ENCODE measurements at places on chromosomes 1 and 21.

DNA sequence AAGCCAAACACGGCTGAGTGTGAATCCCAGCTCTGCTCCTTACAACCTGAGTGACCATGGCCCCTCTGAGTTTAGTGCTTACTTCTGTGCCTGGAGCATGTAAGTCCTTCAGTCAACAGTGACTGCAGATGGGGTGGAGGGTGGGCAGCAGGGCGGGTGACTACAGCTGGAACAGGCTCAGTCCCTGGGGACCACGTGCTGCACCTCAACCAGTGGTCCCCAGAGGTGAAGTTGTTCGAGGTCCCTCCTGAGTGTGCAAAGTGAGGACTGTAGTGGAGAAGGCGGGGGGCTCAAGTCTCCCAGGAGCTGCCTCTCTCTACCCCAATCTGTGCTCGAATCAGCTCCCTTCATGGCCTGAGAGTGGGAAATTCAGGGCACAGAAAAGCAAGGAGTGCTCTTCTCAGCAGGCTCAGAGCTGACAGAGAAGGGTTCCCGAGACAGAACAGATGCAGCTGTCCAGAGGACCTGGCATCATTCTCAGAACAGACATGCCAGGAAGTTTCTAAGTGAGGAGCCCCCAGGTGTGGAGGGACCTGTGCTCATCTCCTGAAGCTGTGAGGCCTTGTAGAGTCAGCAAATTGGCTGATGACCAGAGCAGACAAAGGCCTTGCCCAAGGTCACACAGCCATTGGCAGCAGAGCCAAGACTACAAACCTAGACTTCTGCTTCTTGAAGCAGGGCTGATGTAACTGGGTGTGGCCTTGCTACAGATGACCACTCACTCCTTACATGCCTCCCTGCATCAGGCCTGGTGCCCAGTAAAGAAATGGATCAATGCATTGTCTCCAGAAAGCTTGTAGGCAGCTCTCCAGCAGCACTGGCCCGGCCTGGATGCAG, 61.7 kb upstream of the EDN2 start:
- DNase-seq, result no peak

- no peak for DNase-seq
These were observed 39.3 kb upstream of the TENT5C start for GRCh38 chr1:117566556-117566955.

- DNase-seq, result no peak
These were observed 711.1 kb upstream of the CHRM3 start for GRCh38 chr1:238675221-238675620.

- no peak for DNase-seq
These were observed 108.0 kb upstream of the ADAR start for GRCh38 chr1:154716011-154716410.

DNA sequence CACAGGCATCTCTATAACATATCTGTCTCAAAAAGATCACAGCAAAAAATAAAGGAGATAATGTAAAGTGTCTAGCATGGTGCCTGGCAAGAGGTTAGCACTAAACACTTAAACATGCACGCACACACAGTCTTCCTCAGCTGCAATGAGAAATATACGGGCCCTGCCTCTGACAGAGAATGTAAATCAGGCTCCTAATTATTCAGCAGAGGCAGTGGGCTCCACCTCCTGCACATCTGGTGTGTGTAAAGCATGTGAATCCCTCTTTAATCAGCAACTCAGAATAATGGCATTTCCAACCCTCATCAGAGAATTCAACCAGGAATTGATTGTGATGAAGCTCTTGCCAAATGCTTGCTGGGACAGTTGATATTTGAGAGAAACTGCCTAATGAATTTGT, 85.6 kb upstream of the KCNA3 start:
- no peak for DNase-seq

- DNase-seq, result no peak
These were observed 144.2 kb downstream of the PTPRU start for GRCh38 chr1:29380532-29380931.

- no peak for DNase-seq
These were observed 181.6 kb downstream of the ZNF326 start for GRCh38 chr1:90176530-90176929.

DNA sequence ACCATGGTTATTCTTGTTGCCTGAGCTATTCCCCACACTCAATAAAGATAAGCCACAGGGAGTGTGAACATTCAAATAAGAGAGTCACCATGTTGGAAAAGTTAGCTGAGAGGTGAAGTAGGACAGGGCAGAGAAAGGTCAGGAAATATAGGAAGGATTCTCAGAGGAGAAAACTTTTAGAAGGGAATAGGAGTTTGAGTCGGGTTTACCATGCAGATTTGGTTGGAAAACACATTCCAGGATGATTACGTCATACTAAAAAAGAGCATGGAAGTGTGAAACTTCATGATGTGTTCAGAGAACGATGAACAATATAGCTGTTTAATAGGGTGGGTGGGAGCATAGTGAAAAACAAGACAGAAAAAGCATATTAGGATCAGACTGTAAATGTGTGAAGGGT, 1125.3 kb upstream of the ADGRL2 start:
- DNase-seq, result no peak

- DNase-seq, result no peak
These were observed 6.9 kb upstream of the SPOCD1 start for GRCh38 chr1:31822766-31823165.

DNA sequence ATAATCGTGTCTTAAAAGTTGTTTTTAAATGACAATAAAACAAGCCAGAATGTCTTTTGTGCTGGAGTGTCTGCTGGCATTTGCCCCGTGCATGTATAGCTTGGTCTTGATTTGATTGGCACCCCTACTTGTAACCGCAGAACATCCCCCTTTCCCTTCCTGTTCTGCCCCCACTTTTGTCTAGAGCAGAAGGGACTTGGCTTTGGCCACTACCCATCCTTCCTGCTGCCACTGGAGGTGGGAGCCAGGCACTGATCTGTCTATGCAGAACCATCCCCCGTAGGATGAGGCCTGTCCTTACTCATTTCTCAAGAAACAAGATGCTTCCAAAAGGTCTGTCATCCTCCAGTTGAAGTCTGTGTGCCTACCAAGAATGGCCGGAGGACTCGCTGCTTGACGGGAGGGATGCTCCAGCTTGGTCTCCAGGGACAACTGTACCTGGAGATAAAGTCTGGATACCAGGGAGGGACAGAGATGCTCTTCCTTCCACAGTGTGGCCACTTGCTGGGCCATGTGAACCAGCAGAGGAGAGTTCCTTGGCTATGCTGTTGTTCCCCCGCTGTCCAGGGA, 1.1 kb upstream of the SLC27A3 start:
- no peak for DNase-seq

DNA sequence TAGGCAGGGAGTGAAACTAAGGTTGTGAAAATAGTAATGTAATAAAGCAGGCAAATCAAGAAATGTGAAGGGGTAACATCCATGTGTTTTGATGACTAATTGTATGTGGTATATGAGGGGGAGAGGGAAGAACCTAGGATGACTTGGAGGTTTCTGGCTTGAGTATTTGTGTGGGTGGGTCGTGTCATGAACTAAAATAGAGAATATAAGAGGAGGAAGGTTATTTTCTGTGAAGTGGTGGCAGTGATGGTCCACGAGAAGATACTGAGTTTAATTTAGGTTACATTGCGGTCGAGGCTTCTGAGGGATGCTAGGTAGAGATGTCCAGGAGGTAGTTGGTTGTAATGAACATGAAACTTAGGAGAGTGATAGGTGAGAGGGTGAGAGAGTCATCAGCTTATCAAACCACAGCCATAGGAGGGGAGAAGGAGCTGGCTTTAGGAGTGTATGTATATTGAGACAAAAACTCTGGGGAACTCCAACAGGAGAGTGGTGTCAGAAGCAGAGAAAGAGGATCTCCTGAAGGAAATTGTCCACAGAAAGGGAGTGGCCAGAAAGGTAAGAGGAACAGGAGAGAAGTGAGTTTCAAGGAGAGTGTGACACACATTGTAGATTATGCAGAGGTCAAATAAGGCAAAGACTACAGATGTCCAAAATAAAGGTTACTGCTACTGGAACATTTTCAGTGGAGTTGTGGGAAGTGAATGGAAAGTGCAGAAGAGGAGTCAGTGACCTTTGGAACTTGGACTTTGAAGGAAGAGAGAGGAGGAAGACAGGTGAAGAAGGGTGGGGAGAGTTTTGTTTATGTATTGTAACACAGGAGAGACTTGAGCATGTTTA, 89.0 kb upstream of the MACF1 start:
- no peak for DNase-seq

DNA sequence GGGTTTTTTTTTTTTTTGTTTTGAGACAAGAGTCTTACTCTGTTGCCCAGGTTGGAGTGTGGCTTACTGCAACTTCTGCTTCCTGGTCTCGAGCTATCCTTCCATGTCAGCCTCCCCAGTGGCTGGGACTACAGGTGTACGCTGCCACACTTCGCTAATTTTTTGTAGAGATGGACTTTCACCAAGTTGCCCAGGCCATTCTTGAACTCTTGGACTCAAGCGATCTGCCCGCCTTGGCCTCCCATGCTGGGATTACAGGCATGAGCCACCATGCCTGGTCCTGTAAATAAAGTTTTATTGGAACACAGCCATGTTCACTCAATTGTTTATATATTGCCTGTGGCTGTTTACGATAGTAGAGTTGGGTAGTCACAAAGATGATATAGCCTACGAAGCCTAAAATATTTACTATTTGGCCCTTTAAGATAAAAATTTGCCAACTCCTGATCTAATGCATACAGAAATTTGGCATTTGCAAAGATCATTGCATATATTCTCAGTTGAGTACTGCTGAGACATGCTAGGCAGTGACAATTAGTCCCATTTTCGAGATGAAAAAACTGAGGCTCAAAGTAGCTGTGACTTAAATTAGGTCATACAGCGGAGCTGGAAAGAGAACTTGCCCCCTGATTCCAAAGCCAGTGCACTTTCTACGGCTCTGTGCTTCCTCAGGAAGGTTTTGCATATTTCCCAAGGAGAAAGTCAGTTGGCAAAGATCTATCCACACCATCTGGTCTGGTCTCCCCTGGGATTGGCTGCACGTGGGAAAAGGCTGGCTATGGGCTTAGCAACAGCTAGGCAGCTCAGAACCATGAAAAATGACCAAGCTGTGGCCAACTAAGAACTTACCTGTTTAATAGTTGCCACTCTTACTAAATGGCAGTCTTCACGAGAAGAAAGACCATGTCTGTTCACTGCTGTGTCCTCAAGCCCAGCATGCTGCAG, 19.4 kb downstream of the MECR start:
- DNase-seq, result no peak

GRCh38 chr1:115046751-115047150, 17.1 kb downstream of the TSHB start:
- no peak for DNase-seq

DNA sequence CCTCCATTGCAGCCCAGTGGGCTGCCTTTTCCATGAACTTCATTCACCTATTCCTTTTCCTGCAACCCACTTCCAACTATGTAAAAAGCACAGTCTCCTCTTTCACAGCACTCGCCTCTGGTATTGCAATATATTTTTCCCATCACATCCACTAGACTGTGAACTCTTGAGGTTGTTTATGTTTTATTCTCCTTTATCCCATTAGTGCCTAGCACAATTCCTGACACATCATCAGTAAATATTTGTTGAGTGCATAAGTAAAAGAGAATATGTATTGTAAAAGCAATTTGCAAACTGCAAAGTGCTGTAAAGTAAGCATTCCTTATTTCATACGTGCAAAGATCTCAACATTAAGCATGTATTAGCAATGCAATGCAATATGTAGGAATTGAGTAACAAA, 27.9 kb upstream of the NRIP1 start:
- DNase-seq, result no peak

DNA sequence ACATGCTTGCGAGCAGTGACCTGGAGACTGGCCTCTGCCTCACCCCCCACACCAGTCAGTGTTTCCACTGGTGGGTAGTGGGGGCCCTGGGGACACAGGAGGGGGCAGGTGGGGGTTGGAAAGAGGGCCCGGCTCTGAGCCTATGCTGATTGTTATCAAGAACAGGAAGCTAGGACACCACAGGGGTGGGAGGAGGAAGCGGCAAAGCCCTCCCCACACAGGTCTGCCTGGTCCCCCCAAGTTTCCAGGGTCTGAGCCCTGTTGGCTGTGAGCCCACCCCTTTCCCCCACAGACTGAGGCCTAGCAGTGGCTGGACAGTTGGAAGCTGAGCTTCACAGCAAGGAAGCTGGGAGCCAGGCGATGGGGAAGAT, 1.6 kb upstream of the PTPN7 start:
- peak; percentile 74 for DNase-seq

DNA sequence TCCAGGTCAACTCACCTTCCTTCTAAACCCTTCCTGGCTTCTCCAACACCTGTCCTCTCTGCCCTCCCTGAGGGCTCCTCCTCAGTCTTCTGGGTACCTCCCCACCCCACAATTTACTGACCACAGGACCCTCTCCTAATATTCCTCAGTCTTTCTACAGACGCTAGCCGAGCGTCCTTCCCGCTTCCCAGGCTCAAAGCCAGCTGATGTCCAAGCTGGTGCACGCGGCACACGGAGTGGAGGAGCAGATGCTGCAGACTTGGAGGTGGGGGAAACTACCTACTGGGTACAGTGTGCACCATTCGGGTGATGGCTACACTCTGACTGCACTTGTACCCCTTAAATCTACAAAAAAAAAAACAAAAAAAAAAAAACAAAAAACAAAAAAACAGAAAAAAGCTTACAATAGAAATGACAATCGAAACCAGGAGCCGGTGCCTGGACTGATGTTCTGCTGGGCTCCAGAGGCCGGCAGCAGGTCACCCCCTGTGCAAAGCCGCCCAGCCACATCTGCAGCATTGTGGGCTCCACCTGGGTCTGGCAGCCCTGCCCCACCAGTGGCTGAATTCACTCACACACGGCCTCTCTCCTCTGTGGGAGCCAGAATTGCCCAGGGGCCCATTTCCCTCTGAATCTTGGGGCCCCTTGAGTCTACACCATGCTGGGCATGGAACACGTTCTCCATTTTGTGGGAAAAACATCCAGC, 7.0 kb downstream of the TRIM11 start:
- no peak for DNase-seq

- no peak for DNase-seq
These were observed 41.5 kb downstream of the CDK18 start for GRCh38 chr1:205545991-205546390.

GRCh38 chr1:51734896-51735745, 118.2 kb downstream of the OSBPL9 start:
- DNase-seq, result no peak

DNA sequence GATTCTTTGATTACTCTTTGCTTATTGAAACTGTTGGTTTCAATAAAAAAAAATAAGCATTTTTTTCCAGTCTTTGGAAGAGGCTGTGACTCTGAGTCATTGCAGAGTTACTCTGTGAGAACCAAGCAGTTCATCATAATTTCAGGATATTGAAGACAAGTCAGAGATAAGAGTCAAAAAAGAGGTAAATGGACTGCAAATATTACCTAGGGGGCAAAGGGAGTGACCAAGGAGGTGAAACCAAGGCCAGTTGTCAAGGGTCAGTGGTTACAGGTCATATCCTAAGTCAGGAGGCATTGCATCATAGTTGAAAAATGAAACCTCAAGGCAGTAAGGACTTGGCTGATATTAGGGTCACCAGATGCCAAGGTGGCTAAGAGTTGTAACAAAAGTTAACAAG, 597.1 kb upstream of the USP24 start:
- DNase-seq, result no peak
